ENCODE measurements at places on chromosomes 16 and 17.
A peak's percentile ranks its signal among the peaks of the same experiment; 100 is the strongest.

GRCh38 chr16:31699601-31700000 lies 171.9 kb downstream of the AHSP start:
- DNase-seq: no peak

- DNase-seq: no peak
Measured at GRCh38 chr17:60086818-60087591, 8.3 kb upstream of the HEATR6 start.

DNA sequence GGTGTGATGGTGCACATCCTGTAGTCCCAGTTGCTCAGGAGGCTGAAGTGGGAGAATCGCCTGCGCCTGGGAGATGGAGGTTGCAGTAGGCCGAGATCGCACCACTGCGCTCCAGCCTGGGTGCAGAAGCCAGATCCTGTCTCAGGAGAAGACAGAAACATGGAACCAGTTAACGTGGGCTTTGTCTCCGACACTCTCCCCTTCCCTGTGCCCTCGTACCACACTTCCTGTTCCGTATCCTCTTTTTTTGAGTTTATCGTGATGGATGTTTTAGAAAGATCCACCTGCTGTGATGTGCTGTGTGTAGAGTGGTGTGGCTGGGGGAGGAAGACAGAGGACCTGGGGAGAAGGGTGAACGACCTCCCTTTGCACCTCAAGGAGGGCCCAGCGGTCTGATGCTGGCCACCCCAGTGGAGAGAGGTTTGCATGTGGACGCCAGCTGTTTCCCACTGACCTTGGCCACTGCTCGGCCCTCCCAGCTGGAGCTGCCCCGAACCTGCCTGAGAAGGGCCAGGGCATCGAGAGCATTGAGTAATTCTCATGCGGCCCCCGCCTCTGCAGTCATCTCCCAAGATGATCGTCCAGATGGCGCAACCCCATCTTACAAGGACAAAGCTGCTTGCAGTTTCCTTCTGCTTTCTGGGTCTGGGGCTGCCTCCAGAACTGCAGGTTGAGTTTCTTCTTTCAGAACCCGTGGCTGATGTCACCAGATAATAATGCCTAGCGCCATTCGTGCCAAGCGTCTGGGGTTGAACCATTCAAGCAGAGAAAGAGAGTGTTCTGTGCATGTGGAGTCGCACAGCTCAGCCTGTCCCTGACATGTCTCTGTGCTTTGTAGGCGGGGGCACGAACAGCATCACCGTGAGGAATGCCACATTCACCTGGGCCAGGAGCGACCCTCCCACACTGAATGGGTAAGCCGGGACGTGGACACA lies 126.3 kb downstream of the ABCC1 start:
- no peak for DNase-seq

- no peak for DNase-seq
Measured at GRCh38 chr17:17824783-17825614, 11.8 kb downstream of the SREBF1 start.

GRCh38 chr17:10618202-10618635 lies 38.9 kb downstream of the MYH3 start:
- peak; percentile 22 for DNase-seq

DNA sequence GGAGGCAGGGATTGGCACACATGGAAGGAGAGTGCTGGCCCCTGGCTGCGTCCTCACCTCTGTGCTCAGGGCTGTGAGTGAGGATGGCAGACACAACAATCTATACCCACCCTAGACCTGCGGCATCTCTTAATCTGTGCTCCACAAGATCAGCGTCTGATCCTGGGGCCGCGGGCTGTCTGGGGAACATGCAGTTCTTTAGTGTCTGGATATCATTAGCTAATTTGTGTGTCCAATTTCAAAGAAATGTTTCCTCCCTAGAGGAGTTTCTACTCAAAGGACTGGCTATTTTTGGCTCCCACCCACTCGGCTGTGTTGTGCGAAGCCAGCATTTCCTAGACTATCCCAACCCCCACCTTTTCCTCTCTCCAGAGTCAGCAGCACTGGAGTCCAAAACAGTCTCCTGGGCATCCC lies 93.8 kb downstream of the GRIN2A start:
- DNase-seq: no peak

GRCh38 chr17:57701124-57701523 lies 44.0 kb downstream of the CCDC182 start:
- DNase-seq: no peak

DNA sequence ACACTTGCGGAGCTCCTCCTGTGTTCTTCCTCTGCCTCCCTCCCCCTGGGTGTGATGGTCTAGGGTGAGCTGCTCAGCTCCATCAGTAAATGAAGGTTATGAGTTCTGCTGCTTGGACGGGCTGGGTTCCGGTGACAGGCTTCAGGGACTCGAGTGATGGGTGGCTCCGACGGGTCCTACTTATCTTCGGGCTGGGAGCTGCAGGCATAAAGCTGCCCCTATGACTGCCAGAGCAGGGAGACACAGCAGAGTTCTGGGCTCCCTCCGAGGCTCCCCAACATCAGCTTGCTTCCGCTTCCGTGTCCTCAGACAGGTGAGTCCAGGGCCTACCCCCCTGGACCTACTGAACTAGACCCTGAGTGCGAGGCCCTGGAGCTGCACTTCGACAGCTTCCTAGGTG lies 11.3 kb upstream of the MLKL start:
- DNase-seq: no peak

- DNase-seq: no peak
Measured at GRCh38 chr17:50583641-50584040, 23.1 kb downstream of the CACNA1G start.

- no peak for DNase-seq
Measured at GRCh38 chr17:13243585-13243984, 225.8 kb upstream of the ELAC2 start.

DNA sequence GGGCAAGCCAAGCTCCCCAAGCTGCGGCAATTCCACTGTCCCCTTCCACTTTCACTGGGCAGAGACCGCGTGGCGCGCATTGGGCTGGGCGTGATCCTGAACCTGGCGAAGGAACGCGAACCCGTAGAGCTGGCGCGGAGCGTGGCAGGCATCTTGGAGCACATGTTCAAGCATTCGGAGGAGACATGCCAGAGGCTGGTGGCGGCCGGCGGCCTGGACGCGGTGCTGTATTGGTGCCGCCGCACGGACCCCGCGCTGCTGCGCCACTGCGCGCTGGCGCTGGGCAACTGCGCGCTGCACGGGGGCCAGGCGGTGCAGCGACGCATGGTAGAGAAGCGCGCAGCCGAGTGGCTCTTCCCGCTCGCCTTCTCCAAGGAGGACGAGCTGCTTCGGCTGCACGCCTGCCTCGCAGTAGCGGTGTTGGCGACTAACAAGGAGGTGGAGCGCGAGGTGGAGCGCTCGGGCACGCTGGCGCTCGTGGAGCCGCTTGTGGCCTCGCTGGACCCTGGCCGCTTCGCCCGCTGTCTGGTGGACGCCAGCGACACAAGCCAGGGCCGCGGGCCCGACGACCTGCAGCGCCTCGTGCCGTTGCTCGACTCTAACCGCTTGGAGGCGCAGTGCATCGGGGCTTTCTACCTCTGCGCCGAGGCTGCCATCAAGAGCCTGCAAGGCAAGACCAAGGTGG lies 9.8 kb downstream of the SARM1 start:
- no peak for DNase-seq

- no peak for DNase-seq
Measured at GRCh38 chr16:11632455-11632939, 35.8 kb upstream of the SNN start.

- no peak for DNase-seq
Measured at GRCh38 chr16:20897922-20898321, 2.2 kb downstream of the DCUN1D3 start.

- no peak for DNase-seq
Measured at GRCh38 chr17:8504460-8505207, 69.0 kb downstream of the NDEL1 start.

GRCh38 chr17:9468532-9468931 lies 107.1 kb downstream of the STX8 start:
- DNase-seq: no peak

- no peak for DNase-seq
Measured at GRCh38 chr17:55332296-55333041, 67.7 kb downstream of the HLF start.

DNA sequence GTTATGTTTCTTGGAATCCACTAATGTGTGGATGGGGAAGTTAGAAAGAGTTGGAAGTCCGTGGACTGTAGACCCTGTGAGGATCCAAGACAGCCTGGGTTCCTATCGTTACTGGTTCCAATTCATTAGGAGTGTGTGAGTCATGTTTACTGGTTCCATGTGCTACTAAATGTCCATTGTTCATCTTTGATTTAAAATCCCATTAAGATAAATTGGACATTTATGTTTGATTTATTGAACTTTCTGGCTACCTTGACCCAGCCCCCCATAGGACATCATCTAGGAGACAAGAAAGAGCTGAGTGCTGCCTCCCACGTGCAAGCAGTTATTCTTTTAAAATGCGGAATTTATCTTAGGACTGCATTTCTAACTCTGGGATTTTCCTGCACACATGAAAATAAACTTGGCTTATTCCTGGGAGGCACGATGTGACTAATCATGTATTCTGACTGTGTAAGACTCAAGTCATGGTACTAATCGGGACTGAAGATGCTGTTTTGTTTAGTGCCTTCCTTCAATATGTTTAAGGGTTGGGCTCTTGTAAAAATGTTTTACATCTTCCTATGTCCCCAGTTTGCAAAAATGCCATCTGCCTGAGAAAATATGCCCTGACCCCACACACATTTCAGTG lies 53.4 kb downstream of the RGS9 start:
- DNase-seq: no peak

DNA sequence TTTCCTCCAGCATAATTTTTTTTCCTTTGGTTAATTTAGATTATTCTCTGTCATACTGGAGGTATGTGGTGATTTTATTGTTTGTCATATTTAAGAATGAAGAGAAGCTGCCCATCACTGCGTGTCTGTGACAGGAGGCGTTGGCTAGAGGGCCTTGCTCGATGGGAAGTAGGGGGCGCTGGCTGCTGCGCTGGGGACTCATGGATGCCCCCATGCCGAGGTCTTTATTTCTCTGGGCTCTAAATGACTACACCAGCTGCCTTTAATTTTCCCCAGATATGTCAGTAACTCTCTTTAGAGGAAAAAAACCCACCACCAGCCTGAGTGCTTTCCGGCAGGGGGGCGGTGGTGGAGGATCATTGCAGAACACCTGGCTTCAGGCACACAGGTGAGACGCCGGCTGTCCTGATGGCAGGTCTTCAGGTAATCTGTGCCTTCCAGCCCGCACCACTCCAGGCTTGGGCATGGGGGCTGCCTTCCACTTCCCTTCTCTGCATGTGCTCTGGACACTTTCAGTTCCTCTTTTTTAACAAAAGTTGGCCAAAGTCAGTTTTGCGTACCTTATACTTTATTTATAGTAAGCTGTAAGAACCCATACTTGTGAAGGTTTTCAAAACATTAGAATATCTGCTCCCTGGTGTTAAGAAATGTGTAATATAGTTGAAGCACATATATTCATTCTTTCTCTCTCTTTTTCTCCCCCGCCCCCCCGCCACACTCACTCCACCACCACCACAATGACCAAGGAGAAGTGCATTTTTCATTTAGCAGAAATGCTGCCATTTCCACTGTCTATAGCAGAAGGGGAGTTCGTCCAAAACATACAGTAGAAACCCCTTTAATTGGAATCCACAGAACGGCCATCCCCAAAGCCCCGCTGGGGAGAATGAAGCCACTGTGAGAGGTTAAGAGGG lies 192.7 kb downstream of the RPTOR start:
- no peak for DNase-seq

GRCh38 chr17:81890447-81891302 lies 711 bp downstream of the ALYREF start:
- DNase-seq: no peak

GRCh38 chr17:68595496-68595895 lies 5.7 kb downstream of the FAM20A start:
- no peak for DNase-seq

DNA sequence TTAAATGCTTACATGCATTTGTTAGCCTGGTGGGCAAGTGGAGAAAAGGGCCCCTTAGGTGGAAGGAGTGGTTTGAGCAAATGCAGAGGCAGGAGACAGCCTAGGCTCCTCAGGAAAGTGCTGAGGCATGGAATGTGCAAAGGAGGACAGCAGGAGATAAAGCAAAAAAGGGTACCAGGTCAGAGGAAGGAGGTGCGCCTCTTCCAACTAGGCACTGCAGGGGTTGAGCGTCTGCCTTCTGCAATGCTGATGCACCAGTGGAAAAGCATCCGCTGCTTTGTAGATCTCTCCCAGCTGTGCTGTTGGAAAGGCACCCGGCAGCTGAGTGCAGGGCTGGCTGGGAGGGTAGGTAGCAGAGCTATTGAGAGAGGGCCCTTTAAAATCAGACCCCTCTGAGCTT lies 287.0 kb upstream of the XYLT1 start:
- DNase-seq: no peak

DNA sequence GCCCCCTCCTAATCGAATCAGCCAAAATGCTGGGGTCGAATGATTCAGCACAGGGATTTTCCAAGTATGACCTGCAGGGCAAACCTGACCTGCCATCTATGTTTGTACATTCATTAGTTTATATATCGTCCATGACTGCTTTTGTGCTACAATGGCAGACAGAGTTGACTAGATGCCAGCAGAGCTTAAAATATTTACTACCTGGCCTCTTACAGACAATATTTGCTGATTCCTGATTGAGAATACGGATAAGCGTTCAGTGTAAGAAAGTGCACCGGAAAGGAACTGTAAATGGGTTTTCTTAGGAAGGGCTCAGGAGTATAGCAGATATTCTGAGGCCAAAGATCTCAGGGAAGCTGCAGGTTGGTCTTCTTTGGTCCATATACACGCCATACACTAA lies 11.7 kb upstream of the TOM1L1 start:
- no peak for DNase-seq

DNA sequence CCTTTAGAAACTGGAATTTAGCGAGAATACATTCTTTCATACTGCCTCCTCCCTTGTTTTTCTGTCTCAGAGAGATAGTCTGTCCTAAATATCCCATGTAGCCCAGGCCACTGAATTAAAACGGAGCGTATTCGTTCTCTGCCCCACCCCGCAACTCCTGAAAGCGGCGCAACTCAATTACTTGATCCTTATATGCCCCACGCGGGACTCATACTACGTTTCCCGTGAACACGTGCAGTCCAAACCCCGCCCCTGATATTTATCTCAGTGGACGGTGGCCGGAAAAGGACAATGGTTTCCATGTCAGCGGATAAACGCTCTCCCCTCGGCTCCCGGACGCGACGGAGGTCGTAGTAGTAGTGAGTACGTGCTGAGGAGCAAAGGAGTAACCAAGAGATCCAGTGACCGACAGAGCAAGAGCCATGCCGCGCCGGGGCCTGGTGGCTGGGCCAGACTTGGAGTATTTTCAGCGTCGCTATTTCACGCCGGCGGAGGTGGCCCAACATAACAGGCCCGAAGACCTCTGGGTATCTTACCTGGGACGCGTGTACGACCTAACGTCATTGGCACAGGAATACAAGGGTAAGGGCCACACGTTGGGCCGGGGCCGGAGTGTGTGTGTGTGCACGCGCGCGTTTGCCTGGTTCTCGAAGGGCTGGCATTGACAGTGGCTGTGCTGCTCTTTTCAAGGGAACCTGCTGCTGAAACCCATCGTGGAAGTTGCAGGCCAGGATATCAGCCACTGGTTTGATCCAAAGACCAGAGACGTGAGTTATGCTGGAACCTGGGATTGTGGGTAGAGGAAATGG lies at the start of gene CYB5D1:
Gene CYB5D1 (plus strand): TSS at position 291 of the 809 bp plus-strand sequence. CDS start 132 bp downstream, at position 423.
- peak; percentile 79 for DNase-seq

GRCh38 chr17:2928294-2928890 lies 132.2 kb downstream of the RAP1GAP2 start:
- DNase-seq: no peak

Measured in stimulated activated CD8-positive, alpha-beta memory T cell treated with anti-CD3 and anti-CD28 coated beads, Interleukin-12 subunit alpha, Interleukin-12 subunit beta, amount 100 ng/mL, for 4 hours (primary cell).